Fibroblast of the conjunctiva (primary cell): ENCODE measurements at places on chromosomes 2 and 18.

GRCh38 chr2:69742322-69742952 lies 503 bp downstream of the ANXA4 start:
- no peak for DNase-seq

- DNase-seq, result no peak
Observed at GRCh38 chr2:60247471-60247870, 306.0 kb downstream of the BCL11A start.

GRCh38 chr2:233418761-233419546 lies 64.7 kb downstream of the DGKD start:
- DNase-seq, result no peak

GRCh38 chr18:47203626-47204464 lies 27.7 kb upstream of the IER3IP1 start:
- DNase-seq, result no peak

DNA sequence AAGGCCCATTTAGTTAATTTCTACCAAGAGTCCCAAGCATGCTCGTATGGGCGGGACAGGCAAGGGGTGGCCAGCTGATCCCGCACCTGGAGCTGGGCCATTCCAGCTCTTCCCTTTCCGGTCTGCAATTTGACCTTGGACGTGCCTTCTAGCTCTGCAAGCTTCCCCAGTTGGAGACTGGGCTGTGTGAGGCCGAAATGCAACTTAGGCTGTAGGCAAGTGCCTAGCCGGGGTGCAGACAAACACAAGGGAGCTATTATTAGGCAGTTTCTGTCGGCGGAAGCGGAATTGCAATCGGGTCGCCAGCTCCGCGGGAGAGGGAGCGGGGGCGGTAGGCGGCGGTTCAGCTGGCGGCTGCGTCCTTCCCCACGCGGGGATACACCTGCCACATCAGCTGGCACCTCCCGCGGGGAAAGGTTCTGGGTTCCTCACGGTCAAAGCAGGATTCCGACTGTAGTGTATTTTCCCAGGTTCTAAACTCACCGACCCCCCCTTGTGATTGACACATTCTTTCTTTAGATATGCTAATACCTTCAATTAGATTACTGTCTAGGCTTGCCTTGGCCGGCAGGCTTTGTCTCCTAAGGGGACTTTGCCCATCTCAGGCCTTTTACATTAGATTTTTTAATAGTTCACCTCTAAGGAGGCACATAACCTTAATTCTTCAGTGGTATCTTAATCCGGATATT lies 17.1 kb upstream of the ZNF532 start:
- DNase-seq, result no peak

GRCh38 chr2:204133476-204133875 lies 196.9 kb downstream of the ICOS start:
- DNase-seq, result no peak

DNA sequence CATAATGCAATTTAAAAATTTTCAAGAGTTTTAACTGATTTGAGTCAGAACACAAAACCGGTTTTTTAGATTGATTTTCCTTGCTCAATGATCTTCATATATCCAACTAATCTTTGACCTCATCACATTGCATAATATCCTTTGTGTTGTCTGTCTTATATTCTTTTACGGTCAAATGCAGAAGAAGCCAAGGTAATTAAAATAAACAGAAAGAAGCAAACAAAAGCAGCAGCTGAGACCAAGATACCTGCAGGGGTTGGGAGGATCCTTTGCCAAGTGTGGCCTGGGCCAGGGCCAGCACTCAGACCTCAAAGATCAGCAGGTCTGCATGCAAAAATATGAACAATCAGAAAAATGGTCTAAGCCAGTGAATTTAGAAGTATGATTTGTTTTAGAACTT lies 428.9 kb upstream of the NETO1 start:
- DNase-seq, result no peak

- DNase-seq, result no peak
Observed at GRCh38 chr2:182359027-182359989, 67.5 kb downstream of the PDE1A start.

DNA sequence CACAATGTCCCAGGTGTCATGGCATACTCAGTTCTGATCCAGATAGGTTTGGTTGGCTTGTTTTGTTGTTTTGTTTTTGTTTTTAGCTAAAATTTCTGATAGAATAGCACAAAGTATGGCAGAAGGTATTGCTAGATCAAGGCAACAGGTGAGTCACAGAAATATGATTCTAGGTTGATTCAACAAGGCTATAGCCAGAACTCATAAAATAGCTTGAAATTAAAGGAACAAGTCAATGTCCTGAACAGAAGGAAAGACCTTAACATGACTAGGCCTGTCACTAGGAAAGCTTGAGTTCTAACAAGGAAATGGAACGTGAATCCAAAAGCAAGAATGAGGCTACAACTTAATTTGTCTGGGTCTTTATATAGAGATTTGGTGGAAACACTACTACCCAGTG lies 157.1 kb downstream of the GALNT3 start:
- no peak for DNase-seq

DNA sequence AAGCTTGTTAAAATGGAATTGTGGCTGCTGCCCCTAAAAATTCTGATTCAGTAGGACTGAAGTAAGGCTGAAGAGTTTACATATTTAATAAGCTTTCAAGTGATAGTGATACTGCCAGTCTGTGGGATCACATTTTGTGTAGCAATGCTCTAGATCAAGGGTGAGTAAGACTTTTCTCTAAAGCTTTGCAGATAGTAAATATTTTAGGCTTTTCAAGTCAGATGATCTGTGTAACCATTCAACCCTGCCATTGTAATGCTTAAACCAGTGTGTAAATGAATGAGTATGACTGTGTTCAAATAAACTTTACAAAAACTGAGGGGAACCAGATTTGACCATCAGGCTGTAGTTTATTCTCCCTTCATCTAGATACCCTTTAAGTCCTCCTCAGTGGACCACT lies 92.7 kb downstream of the PIK3C3 start:
- no peak for DNase-seq

- DNase-seq, result peak; percentile 89
Observed at GRCh38 chr2:173657996-173658717, 303.5 kb downstream of the CDCA7 start.

GRCh38 chr2:38935568-38936172 lies 46.0 kb downstream of the ARHGEF33 start:
- peak; percentile 16 for DNase-seq

- DNase-seq, result no peak
Observed at GRCh38 chr2:1493431-1494126, 80.3 kb downstream of the TPO start.

DNA sequence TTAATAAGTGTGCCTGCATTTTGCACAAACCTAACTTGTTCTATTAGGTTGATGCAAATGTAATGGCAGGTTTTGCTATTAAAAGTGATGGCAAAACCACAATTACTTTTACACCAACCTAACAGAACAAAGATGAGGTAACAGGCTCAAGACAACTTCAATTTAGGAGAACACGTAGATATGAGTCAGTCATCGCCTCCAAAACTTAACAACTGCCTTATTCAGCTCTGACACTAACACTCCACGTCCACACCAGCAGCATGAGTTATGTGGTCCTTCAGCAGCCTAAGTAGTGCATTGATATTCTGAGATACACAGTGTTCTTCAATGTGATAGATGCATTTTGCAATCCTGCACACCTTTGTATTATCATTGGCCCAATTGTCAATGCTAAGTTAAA lies 1175.1 kb upstream of the ACVR2A start:
- no peak for DNase-seq

DNA sequence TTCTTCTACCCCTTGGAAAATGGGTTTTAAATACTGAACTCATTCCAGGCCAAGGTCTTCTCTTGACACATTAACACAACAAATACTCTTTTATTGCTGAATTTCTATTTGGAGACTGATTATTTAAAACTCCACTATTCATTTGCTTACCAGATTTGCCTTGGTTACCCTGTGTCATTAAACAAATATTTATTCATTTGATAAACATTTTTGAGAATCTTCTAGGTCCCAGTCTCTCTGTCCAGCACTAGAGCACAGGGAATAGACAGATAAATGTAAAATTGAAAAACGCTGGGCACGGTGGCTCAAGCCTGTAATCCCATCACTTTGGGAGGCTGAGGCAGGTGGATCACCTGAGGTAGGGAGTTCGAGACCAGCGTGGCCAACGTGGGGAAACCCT lies 9.8 kb upstream of the MRO start:
- DNase-seq, result no peak

DNA sequence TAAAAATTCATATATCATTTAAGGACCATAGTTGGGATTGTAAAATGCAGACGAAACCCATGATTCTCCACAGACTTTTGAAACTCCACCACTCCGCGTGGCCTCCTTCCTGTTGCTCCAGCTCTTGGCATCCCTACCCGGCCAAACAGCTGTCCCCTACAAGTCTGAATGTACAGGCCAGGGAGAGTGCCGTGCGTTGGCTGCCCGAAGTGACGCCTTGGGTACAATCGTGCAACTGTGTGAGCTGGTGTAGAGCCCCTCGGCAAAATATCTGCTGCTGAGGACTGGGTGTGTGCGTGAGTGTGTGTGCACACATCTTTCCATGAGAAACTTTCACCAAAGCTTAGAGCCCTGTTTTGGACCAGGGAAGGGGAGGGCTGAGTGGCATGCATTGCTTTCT lies 43.8 kb upstream of the ZNF516 start:
- DNase-seq, result no peak

GRCh38 chr2:235605312-235606003 lies 111.6 kb downstream of the AGAP1 start:
- DNase-seq, result peak; percentile 99

- DNase-seq, result no peak
Observed at GRCh38 chr2:36238106-36238505, 117.5 kb upstream of the CRIM1 start.

DNA sequence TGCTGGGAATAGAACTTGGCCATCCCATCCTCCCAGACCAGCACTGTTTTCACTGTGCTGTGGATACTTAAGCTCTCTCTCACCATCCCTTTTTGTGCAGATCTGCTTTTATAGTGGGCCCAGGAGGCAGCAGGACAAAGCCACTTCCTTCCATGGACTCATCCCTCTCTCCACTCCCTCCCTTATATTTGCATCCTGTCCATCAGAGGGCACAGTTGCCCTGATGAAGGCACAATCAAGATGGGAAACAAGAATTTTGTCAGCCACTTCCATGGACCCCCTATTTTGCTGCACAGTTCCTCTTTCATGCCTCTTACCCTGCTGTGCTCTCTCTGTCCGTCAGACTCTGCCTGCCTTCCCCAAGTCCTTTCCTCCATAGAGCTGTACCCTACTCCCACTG lies 338.7 kb downstream of the HRH4 start:
- no peak for DNase-seq

DNA sequence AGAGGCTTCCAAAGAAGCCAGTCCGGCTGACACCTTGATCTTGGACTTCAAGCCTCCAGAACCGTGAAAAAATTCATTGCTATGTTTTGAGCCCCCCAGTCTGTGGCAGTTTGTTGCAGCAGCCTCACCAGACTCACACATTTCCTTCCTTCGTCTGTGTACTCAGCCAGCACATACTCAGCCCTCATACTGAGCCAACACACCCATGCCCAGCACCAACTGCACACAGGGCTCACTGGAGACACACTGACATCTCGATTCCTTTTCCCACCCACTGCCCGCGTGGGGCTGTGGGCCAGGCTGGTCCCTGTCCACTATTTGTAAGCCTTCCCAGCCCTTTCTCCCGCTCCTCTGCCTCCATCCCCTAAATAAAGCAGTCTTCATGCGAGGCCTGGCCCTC lies 24.1 kb upstream of the NMUR1 start:
- no peak for DNase-seq

- DNase-seq, result no peak
Observed at GRCh38 chr18:37361335-37362157, 204.1 kb downstream of the CELF4 start.

DNA sequence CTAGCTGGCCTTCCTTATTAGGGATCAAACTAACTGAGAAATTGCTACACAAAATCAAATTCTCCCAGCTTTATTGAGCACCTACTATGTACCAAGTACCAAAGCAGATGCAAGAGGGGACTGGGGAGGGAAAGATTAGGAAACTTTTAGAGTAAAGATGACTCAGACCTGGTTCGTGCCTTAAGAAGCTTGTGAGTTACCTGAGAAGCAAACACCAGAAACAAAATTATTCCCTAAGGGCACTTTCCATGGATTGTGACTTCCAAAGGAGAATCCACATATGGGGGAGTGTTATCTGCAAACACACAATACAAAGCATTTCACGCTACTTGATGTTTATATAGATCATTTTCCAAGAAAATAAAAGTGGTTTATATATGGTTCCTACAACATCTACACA lies 326.9 kb upstream of the HNRNPA3 start:
- DNase-seq, result no peak

DNA sequence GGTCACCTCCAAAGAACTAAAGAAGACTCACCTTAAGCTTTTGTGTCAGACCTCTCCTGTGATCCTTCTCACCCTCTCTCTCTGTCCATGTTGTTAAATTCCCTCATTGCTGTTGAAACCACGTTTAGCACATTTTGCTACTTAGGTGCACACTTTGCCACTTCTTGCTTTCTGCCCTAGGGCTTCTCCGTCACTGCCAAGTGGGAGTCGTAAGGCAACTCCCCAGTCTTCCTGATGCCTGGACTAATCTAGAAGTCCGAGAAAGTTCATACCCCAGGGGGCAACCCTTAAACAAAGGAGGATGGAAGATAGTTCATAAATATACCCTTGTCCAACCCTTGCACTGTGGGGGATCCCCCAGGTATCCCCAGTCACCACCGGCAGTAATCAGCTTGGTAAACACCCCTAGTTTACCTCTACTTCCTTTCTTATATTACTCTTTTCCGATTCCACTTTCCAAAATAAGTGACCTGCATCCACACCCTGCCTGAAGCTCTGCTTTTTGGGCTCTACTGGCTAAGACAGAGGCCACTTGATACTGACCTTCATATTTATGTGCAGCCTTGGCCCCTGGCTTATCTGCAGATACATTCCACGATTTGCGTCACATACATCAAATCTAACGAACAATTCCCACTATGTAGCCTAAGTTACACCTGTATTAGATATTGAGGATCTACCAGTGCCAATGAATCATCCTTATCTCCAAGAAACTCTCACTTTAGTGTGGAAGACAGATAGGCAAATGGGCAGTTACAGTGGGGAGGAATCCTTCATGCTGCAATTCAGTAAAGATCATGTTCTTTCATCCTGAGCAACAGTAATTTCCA lies 776.2 kb downstream of the RNF144A start:
- no peak for DNase-seq

DNA sequence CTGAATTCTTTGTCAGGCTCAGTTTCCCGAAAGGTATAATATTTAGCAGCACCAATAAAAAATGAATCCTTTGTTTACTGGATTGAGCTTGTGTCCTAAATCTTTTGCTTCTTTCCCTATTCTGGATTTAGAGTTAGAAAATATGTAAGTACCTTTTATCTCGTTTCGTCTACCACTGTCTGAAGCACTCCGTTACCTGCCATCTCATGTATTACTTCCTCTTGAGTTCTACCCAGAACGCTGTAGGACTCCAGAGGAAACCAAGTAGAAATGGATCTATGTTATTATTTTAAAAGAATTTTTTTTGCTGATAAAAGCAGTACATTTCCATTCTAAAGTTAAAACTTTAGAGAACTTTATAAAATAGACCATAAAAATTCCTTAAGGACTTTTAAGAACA lies 13.5 kb downstream of the ANKRD12 start:
- no peak for DNase-seq

DNA sequence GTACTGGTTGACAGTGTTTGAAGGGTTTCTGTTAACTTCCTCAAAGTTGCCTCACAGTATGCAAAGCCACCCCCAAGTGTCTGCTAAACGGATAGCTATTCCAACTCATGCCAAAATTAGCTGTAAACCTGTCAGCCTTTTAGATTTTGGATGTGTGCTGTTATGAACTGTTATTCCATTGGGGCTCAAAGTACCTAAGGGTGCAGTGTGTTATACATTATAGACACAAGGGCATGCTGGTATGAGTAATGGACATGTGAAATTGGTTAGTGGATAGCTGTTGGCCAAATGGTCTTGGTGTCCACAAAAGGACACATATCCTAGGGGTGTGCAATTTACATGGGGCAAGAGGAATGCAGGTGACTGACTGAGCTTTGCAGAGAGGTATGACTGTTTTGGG lies 33.7 kb upstream of the CCBE1 start:
- DNase-seq, result no peak
